ENCODE measurements at places on chromosomes 11 and 22.

DNA sequence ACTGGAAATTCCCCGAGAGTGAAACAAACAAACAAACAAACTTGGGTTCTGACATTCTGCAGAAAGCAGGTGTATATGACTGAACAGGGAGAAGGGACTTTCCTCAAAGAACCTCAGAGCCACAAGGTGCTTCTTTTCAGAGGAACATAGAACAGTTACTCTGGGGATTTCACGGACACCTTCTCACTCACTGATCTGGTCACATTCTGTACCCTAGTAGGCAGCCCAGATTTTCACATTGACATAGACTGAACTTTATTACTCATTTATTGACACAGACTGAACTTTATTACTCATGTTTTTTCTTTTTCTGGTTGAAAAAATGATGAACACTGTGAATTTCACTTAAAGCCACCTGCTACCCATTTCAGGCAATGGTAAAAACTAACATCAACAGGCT lies 263.0 kb downstream of the OPCML start:
- DNase-seq = no peak

- no peak for DNase-seq
Measured at GRCh38 chr22:41191467-41191866, 13.6 kb upstream of the L3MBTL2 start.

GRCh38 chr22:48366591-48366990 lies 1461.1 kb downstream of the BRD1 start:
- DNase-seq = no peak

DNA sequence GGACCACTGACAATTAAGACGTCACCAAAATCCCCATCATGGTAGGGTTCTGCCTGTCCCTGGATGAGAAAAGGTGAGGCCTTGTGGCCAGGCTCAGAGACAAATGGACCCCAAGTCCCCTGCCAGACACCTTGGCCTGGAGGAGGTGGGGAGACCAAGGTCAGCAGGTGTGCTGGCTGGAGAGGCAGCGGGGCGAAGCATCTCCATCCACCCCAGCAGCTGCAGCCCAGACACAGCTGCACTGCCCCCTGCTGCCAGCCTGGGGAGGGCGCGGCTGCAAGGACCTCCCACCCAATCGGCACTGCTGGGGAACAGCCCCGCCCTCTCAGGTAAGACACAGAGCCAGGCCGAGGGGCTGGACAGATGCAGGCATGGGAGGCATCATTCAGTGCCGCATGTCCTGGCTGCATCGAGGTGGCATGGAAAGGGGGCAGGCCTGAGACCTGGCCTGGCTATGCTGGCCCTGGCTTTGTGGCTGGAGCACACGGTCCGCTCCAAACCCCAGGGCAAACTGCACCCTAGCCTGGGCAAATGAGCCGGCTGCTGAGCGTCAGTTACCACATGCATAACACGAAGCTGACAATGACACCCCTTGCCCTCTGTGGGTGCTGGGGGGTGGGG lies 12.2 kb upstream of the MFNG start:
- DNase-seq = peak; percentile 60

DNA sequence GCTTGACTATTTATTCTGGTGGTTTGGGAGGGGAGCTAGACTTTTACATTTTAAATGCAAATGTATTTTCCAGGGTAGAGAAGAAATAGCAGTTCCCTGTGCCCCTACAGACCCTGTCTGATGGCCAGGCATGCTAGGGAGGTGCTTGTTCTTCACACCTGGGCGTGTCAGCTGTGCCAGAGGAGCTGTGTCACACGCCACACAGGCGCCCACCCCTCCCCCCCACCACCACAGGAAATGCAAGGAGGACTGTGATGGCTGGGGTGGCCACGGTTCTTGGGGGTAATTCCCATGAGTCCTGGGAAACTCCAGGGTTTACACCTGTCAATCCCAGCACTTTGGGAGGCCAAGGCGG lies 82.2 kb downstream of the FLI1 start:
- peak; percentile 21 for DNase-seq

DNA sequence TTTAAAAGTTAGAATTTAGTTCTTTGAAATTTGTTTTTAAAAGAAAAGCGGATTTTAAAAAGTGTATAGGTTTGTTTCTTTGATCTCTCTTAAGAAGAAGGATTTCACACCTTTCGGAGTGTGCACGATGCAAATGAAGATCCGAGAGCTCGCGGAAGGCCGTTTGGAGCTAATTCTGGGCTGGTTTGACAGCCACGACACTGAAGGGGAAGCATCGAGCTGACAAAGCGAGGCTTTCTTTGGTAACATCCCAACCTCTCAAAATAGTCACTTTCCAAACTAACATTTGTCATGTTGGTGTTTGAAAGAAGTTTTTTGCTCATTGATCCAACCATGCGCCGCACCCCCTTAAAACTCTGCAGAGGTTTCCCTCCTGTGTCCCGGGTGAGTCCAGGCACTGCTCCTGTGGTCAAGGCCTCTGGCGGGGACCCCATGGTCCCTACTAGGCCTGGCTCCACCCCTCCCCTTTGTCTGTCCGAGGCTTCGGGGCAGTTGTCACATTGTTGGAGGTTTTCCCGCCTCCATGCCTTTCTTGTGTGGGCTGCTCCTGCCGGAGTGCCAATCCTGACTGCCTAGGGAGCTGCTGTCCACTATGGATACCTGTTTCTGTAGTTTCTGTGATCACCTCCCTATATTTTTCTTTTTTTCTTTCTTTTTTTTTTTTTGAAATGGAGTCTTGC lies 39.7 kb downstream of the MPPED1 start:
- DNase-seq = no peak

GRCh38 chr11:87473174-87473573 lies 435.4 kb downstream of the TMEM135 start:
- no peak for DNase-seq

GRCh38 chr11:72688486-72688885 lies 14.3 kb upstream of the PDE2A start:
- no peak for DNase-seq

DNA sequence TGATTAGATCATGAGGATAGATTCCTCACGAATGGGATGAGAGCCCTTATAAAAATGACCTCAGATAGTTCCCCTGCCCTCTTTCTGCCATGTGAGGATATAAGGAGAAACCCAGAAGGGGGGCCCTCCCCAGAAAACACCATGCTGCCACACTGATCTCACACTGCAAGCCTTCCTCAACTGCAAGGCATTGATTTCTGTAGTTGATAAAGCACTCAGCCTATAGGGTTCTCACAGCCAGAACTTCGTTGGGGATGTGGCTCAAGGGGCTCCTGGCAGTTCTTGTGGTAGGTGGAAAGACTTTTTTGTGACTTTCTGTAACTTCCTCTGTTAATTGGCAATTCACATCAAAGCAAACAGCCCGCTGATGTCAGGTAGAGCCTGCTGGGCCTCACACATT lies 108.9 kb downstream of the CD44 start:
- DNase-seq = peak; percentile 48

DNA sequence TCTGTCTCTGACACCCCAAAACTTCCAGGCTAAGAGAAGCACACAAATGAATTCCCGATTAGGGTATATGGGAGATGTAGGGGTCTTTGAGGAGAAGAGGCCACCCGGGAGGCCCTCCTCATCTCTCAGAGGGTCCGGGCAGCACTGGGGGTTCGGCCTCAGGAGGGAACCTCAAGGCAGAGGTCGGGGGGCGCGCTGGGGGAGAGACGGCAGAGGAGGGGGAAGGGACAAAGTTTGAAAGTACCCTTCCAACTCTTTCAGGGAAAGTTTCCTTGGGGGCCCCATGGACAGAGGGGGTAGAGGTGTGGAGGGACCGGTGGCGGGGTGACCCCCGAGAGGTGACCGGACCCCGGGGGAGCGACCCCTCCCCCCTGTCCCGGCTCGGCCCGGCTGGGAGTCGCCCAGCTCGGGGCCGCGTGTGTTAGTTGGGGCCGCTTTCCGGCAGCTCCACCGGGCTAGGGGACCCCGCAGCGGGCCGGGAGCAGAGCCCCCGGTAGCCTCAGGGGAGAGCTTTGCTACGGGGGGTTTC lies 3.3 kb upstream of the GCAT start:
- DNase-seq = no peak

- no peak for DNase-seq
Measured at GRCh38 chr11:30811226-30811755, 225.1 kb upstream of the MPPED2 start.

DNA sequence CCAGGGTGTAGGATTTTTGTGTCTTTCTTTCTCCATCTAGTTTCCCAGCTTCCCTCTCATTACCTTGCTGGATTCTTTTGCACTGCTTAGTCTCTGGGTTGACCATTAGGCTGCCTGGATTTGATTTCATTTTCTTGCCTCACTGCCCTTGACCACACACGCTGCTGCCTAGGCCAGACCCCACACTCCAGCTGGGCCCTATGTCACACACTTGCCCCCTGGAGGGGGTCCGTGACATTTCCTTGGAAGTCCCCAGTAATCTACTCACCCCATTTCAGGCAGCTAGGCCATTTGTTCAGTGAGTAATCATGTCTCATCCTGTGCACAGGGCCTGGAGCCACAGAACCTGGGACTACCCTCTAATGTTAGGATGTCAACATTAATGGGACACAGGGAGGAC lies 81.9 kb upstream of the SPON1 start:
- no peak for DNase-seq

- DNase-seq = peak; percentile 85
Measured at GRCh38 chr22:37457093-37457893, 28.9 kb downstream of the MFNG start.
